ENCODE measurements at places on chromosomes 3 and 15. TPM values are rescaled to one million over a fixed set of nuclear protein-coding genes. Genes with fewer than 3 reads are reported as not detected.

DNA sequence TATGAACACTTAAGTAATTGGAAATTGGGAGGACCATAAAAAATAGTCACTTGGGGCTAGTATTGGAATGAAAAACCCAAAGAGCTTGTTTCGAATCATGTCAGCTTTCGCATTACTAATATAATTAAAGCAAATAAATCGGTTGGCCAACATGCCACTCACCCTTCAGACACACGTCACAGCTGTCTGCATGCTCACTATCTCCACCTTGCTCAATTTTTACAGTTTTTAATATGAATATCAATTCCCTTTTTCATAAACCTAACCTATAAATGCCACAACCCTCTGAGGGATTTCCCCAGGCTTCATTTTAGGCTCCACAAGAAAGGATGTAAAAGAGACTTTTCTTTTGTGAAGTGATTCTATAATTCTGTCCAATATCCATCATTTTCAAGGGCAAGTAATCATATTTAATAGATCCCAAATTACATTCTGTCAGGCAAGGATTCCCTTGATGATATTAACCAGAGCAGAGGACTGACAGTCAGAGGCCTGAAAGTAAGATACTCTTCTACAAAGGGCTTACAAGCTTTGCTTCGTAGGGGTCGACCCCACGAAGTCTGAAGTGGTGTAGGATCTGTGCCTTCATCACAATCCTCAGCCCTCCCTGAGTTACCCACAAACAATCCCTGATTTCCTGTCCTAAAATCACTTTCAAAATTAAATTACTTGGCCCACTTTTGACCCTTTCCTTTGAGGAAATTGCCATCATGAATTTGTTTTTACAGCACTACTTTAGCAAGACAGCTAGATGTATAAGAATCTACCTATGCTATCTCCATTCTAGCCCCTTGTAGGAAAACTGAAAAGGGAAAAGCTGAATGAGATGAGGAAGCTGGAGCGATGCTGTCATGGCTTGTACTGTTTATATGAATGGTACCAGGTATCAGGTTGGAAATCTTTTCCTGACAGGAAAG is 44.5 kb downstream of the NANOGP8 start:
- DNase-seq, result no peak

DNA sequence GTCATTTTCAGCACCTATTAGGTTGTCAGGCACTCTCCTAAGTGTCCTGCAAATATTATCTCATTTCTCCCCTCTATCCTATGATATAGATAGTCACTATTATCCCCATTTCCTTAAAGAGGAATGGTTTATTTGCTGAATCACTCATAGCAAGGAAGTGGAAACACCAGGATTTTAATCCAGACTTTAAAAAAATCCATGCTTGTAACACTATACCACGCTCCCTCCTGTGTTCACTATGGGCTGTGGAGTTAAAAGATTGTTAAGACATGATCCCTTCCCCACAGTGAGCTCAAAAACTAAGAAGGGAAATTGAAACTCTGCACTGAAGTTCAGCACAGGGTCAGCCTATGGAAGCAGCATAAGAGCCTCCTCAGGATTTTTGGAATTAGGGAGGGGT is 60.2 kb downstream of the TMEM39A start:
- DNase-seq, result no peak

DNA sequence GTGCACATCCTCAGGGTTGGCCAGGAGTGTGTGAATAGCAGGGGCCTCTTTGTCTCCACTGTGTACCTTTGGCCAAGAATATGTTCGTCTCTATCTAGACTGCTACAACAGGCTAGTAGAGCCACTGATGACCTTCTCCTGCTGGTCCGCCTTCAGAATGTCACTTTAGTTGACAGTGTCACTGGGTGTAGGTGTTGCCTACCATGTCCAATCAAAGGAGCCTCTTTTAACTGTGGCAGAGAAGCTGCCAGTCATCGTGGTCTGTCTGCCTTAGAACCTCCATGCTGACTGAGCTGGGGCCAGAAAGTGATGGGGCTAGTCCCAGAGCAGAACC is 40.1 kb downstream of the OXSR1 start:
- DNase-seq, result no peak

DNA sequence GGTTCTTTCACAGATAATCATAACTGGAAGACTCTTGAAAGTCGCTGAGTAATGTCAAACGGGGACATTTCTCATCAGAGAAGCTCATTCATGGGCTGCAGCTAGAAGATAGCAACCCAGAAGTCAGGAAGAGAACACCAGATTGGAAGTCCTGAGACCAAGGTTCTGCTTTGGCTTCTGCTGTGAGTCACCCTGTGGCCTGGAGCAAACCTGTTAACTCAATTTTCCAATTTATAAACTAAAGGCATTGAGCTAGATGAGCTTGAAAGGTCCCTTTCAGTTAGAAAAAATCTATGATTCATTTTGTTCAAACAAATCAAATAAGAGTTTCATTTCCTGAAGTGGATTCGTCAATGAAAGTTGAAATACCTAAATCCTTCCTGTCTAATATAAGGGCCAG is 402.2 kb downstream of the EPHB1 start:
- no peak for DNase-seq

DNA sequence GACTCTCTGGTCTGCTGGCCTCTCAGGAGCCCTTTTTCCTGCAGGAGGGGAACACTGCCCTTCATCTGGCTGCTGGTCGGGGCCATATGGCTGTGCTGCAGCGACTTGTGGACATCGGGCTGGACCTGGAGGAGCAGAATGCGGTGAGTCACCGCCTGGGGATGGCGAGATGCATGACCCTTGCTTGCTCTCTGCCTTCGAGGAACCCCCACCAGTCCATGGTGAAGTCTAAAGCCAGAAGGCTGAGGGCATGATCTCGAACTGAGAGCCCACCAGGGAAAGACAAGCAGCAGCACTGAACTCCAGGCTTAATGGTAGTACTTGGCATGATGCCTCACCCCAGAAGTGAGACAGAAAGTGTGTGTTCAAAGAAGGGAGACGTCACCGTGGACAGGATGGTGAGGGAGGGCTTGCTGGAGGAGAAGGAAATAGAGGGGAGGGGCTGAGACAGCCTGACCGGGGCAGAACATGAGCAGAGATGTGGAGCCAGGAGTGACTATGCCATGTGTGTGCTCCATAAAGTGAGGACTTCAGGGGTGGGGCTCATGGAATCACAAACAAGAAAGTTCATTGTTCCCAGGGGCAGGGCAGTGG is 19.2 kb downstream of the ANKDD1A start:
- no peak for DNase-seq

GRCh38 chr3:101117980-101118379 is 124.8 kb upstream of the ABI3BP start:
- DNase-seq, result peak; percentile 93

- peak; percentile 53 for DNase-seq
These were observed 268.5 kb downstream of the PTPRG start for GRCh38 chr3:61829722-61830350.

- no peak for DNase-seq
These were observed 7.7 kb upstream of the FGD5 start for GRCh38 chr3:14810801-14811661.

IRAK2 gene
- 2.9 TPM for total RNA-seq

MYLK gene
- 1,145 TPM for total RNA-seq

SPG21 gene
- 49.1 TPM for total RNA-seq

PRSS50 gene
- not detected for total RNA-seq
